Right cardiac atrium (tissue), 5 donors: ENCODE measurements at places on chromosomes 5 and 9. TPM values are rescaled to one million over a fixed set of nuclear protein-coding genes. Genes with fewer than 3 reads are reported as not detected.

The GARIN3 gene
- not detected for total RNA-seq

The MRPS30 gene
- total RNA-seq: 63.6 TPM

The IL9 gene
- total RNA-seq: not detected

The TAF11L3 gene
- not detected for total RNA-seq

The SLC4A9 gene
- total RNA-seq: not detected

The GNA14 gene
- total RNA-seq: 4.0 TPM

- DNase-seq: no peak
These were observed 116.7 kb downstream of the DOCK2 start for GRCh38 chr5:169753795-169754194.
